CD4-positive, alpha-beta T cell treated with Interleukin-1 beta for 1 hour (primary cell): ENCODE measurements at places on chromosomes 6 and 20.

- DNase-seq: no peak
Observed at GRCh38 chr6:132785936-132786335, 12.5 kb downstream of the SLC18B1 start.

DNA sequence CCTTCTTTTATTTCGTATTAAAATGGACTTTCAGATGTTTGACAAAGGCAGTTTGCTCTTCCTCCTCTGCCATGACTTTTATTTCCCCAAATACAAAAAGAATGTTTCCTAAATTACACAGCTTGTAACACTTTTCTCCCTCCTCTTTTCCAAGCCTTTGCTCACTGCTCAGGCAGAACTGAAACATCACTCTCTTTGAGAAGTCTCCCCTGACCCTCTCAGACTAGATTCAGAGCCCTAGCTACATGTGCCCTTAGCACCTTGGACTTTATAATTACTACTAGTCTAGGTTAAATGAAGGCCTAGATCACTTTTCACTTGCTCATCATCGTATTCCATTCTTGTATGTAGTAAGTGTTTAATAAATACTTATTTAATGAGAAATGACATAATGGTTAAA is 8.5 kb upstream of the KIF6 start:
- DNase-seq: no peak

DNA sequence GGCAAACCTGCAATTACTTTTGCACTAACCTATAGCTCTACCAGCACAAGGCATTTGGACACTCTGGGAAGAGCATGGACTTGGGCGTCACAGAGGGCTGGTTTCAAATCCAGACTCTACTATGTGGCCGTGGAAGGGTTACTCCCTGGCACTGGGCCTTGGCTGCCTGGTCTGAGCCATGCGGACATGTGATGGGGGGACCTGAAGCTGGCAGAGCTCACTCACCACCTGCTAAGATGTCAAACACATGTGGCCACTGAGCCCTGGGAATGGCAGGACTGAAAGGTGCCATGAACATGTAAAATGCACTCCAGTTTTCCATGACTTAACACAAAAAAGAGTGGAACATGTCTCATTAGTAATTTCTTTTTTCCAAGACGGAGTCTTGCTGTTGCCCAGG is 23.7 kb downstream of the VSTM2L start:
- no peak for DNase-seq

DNA sequence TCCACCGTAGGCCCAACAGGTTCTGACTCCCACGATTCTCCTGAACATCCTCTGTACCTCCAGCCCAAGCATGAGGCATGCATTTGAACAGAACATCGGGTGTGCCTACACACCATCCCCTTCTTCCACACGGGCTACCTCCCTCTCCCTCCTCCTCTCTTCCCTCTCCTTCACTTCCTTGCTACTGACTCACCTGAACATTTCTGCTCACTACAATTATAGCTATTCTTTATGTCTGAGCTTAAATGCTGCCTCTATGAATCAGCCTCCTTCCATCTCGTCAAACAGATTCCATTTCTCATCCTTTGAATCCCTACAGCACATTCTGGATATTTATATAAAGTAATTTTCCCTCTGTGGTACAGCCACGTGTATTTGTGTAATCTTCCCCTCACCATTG is 71.4 kb upstream of the MYLIP start:
- DNase-seq: no peak

- DNase-seq: no peak
Observed at GRCh38 chr6:20044883-20045282, 167.4 kb downstream of the MBOAT1 start.

DNA sequence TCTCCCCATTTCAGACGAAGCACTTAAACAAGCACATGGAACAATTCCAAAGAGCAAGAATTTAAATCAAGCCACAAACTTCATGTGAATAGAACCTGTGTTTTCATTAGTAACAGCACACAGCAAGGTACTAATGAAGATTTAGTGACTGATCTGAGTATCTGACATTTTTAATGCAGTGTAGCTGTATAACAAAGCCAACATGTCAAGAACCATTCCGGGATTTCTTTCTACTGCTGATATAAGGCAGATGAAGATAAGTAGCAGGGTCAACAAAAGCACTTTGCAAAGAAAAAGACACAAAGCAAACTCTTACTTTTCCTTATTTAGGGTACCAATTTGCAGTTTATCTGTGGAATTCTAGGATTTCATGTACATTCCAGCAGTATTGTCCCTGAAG is 11.3 kb downstream of the SLC17A5 start:
- no peak for DNase-seq
